Glomerular endothelial cell (primary cell): ENCODE measurements at places on chromosomes 13 and 19.
A peak's percentile ranks its signal among the peaks of the same experiment; 100 is the strongest.

GRCh38 chr19:2391118-2391725 lies 31.2 kb downstream of the TMPRSS9 start:
- peak; percentile 37 for DNase-seq

GRCh38 chr19:45179072-45179891 lies 698 bp downstream of the BLOC1S3 start:
- no peak for DNase-seq

DNA sequence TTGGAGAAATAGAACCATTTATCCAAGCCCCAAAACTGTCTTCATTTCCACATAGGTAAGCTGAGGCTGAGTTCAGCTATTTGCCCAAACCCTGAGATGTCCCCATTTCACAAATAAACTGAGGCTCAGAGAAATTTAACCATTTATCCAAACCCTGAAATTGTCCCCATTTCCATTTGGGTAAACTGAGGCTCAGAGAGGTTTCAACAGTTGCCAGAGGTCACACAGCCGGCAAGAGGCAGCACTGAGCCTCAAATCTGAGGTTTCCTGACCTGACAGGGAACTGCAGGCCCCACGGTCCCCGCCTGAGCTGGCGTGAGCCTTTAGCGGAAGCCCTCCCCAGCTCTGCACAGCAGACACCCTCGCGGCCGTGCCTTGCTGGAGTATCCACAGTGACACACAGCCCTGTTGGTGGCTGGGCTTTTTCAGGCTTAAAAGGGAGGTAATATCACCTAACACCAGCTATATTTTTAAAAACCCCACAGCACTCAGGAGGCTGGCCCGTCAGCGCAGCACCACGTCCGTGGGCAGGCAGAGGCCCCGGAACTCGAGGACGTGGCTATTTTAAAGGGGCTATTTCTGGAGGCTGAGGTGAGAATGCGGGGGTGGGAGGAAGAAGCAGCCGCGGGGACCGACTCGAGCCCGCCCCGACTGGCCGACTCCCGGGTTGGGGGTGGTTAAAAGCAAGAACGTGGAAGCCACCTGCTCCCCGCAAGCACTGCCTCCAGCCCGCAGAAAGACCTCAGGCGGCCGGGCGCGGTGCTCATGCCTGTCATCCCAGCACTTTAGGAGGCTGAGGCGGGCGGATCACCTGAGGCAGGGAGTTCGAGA lies 18.5 kb downstream of the PTPRS start:
- DNase-seq = no peak

- DNase-seq = no peak
Measured at GRCh38 chr13:77919921-77920294, 1.3 kb upstream of the EDNRB start.

GRCh38 chr13:21429211-21429610 lies 29.9 kb downstream of the ZDHHC20 start:
- DNase-seq = no peak
